ENCODE measurements at places on chromosomes 4 and X.

DNA sequence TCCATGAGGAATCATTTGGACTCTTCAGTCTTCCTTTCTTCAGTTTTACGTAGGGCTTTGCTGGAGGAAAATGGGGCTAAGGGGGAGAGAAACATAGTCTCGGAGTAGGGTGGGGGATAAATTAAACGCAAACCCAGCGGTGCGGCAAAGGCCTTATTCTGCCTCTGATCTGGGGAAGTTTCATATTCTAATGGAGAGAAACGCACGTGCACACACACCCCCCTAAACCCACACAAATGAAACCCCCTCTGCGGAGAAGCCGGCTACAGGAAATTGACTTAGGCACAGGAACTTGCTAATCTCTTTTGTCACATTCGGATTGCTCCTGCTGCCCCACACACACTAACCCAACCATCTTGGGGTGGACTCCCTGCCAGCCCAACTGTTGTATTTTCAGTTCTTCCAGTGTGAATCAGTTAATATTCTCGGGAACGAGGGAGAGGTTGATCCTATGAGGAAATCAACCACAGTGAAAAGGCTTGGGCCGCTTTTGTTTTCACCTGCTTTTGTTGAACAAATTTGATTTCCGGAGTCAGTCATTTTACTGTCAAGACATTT lies at the start of gene RHOH:
TSS of gene RHOH (plus strand) at position 308 of the 558 bp plus-strand sequence. CDS start 46,356 bp downstream, outside the sequence.
- DNase-seq = no peak

DNA sequence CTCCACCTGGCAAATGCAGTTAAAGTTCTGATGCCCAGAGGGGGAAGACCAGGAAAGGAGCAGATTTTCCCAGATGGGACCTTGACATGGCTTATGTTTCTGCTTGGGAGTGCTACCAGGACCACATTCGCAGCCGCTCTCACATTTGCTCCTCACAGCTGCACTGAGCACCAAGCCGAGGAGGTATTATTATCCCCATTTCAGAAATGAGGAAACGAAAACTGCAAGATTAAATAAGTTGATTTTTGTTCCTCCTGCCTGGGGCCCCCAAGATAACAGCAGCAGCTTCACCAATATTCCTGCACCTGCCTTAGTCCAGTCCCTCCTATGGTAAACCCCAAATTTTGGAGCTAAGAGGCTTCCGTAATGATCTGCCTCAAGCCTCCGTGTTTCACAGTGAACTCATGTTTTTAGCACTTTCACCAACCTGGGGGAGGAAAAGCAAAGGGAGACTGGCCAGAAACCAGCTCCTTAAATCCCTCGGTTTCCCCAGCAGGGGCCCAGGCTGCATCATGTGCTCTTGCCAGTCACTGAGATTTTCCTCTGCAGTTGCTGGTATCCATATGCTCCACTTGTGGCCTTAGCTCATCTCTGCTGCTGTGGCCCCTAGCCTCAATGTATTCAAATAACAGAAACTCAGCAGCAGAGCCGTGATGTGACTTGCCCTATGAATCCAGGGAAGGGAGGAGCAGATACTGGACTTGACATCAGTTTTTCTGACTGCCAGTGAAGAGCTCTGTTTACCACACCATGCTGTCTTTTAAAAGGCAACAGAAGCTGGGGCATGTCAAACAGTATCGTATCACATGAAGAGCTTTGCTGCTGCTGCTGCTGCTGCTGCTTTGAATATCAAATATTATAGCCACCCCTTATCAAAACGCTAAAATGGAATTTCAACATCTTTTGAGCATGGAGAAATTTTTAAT lies 95.5 kb upstream of the KLHL13 start:
- no peak for DNase-seq

GRCh38 chrX:17601441-17602200 lies 135.7 kb upstream of the SCML1 start:
- DNase-seq = no peak

DNA sequence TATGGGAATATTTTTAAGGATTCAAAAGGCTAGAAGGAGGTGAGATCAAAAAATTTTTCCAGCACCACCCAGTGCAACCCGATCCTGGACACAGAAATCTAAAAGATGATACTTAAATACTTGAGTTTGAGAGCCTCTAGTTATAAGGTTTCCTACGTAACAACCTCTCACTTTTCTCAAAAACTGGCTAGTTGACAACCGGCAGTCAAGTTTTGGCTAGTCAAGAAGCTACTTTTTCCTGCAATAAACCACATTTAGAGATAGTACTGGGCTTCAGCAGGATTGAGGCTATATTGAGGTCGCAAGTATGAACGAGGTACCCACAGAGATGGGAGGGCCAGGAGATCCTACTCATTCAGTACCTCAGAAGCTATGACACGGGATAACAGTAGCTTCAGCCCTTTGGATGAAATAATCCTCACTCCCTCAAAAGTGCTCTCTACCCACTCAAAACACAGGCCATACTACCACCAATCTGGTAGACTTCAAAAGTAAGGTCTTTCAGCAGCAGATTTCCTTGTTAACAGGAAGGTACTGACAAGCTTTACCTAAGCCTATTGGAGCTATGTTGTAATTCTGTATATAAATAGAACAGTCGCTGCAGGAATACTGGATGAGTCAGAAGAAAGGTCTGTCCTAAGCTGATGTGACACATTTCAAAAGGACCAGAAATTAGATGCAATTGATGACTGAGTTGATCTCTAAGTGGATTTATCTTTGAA lies 1.5 kb upstream of the TSPAN5 start:
- DNase-seq = peak; percentile 47

DNA sequence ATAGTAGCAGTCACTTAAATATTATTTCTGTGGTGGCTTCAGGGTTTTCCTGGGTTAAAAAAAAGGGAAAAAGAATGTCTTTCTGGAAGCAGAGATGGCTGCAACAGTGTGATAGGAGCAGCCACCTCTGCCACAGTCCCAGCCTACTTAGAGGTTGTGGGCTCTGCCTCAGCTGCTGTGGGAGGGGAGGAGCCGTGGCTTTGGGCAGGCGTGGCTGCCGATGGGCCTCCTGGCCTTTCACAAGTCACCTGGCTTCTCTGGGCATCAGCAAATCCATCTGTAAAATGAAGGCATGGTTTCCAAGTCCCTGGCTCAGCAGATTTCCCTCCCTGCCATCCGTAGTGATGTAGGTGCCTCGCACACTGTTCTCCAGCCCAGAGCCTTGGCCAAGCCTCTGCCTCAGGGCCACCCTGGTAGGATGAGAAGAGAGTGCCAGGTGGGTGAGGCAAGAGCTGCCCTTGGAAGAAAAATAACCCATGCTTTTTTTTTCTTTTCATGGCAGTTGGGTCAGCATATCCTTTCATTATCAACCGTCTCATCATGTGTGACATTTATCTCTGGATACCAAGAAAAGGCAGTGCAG lies 66.1 kb downstream of the PTTG2 start:
- DNase-seq = no peak

DNA sequence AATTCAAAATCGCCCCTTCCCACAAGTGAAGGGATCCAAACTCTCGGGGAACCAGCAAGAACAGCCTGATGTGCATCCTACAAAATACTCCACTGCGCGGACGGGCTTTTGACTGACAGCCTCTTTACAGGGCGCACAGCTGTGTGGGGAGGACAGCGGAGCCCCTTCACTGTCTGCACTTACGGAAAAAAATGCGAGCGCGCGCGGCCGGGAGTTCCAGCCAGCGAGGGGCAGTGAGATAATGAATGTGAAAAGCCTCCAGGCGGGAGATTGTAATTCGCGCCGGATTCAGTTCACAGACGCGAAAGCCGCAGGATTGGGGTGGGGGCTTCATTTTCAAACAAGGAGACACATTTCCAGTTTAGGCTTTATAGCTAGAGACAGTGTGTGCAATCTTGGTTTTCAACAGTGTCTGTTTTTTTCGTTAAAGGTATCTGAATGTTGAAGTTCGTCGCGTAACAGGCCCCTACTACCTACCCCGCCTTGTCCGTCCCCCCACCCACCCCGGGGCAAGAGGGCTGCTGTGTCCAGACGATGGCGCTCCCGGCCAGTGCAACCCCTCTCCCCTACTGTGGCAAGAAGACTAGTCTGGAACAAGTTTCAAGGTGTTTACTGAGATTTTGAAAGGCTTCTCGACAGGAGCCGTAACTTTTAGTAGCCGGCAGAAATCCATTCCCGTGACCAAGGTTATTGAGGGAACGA lies 1.7 kb upstream of the GPR50 start:
- DNase-seq = no peak

- DNase-seq = no peak
Measured at GRCh38 chrX:20477836-20478524, 211.3 kb upstream of the RPS6KA3 start.

DNA sequence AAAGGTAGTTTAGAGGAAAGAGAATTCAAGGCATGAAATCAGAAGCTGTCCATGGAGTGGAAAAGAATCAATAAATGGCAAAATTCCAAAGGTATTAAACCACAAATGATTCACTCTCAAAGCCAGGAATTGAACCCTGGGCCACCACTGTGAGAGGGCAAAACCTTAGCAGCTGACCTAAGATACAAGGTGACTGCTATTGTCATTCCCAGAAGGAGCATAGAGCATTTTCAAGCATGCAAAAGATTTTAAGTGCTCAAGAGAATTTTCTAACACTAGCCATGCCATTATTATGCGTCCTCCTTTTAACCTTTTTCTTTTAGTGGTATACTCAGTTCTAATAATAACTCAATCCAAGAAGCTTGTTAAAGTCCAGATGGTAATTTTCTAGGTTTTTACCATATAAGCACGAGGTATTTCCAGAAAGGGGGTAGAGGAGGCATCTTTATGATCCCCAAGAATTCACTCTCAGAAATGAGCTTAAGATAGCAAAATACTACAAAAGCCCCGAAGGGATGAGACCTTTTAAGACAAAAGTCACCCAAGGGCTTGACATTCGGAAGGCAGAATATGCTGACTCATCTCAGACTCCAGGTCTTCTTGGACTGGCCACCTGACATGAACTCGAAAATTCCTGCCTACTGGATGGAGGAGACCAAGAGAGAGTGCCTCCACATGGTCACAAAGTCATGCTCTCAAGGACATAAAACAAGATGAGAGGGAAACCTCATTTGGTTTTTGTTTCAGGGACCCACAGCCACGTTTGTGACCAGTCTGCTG lies 13.8 kb upstream of the PAGE5 start:
- no peak for DNase-seq

DNA sequence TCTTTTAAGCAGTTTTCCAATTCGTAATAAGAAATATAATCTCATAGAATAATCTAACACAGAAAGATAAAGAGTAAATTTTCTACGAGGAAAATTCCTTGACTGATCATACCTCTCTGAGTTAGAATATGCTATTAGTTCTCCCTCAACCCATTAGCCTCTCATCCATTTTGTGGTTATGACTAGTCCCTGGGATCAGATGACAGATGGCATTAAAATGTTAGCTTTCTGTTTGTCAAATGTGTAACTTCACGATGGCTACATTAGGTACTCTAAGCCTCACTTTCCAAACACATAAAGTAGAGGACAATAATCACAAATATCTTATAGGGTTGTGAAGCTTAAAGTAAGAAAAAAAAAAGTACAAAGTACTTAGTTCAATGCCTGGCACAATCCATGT lies 112.2 kb downstream of the ZAR1 start:
- peak; percentile 85 for DNase-seq

DNA sequence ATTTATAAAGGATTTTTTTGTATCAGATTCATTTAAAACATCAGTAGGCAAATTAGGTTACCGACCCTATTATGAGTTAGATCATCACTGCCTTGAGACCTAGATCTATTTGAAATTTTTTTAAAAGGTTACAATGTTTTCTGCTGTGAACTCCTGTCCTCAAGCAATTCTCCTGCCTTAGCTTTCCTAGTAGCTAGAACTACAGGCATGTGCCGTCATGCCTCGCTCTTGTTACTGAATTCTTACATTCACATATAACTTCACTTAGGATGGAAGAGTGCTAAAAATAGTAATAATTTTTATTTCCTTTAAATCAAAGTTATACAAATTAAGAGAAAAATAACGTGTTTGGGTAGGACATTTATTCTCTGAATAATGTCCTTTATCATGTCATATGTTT lies 75.5 kb upstream of the MAOA start:
- DNase-seq = no peak

DNA sequence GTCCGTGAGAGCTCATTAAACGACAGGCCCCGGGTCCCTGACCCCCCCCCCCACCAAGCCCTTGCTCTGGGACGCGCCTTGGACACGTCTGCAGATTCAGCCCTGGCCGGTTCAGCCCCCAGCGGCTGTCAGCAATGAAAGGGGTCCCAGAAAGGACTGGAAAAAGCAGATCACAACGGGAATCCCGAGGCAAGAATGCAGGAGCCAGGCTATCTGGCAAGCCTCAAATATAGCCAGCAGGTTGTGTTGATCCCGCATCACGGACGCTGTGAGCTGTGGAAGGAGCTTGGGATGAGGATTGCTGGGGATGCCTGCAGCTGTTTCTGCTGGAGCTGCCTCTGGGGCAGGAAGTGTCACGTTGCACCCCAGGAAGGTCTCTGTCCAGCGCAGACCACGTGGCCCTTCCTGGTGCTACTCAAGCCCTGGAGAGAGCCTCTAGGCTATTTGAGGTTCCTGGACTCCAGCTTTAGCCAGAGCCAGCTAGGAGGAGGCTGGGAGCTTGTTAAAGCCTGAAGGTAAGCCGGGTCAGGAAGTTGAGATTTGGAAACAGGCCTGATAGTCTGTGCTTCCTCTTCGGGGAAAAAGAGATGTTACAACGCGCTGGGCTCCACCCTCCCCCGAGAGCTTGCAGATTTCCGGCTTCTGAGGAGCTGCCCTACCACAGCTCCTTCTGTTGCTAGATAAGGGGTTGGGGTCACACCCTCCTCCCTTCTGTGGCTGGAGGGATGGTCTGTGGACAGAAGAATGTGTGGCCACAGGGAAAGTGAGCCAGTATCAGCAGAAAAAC lies 19.3 kb upstream of the CSF2RA start:
- peak; percentile 75 for DNase-seq

- peak; percentile 54 for DNase-seq
Measured at GRCh38 chr4:25160714-25161592, 704 bp upstream of the SEPSECS start.

DNA sequence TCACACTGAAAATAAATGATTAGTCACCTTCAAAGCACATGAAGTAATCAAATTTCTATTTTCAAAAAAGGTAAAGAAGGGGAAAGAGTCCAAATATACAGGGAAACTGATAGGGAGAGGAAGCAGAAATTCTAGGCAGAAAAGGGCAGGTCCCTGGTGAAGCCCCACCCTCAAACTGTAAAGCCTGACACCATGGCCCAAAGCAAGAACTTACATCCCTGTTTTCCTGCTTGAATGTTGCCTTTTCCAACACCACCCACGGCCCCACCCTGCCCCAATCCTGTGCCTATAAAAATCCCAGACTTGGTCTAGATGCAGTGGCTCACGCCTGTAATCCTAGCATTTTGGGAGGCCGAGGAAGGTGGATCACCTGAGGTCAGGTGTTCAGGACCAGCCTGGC lies 361.8 kb downstream of the PPP3CA start:
- DNase-seq = no peak

GRCh38 chr4:113561092-113561491 lies 200.4 kb downstream of the CAMK2D start:
- DNase-seq = no peak

GRCh38 chr4:3368841-3369760 lies 72.7 kb upstream of the HGFAC start:
- DNase-seq = peak; percentile 8

DNA sequence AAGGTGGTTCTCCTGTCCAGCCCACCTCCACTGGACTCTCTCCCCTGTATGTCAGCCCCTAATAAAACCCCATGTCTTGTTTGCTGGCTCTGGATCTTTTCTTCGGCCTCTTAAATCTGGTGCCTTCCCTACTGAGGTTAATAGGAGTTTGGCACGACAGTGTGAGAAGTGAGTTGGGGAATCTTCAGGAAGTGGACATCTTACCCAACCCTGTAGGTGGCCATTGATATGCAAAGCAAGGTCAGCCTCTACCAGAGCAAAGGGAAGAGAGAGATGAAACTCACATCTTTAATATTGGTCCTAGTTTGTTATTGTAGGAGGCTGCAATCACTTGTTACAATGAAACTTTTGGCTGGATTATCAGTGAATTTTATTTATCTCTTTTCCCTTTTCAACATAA lies 111.7 kb downstream of the CHRDL1 start:
- DNase-seq = no peak

Measured in EL (cell line).